Hematopoietic multipotent progenitor cell (in vitro differentiated cells): ENCODE measurements at places on chromosomes 4 and X. TPM values are rescaled to one million over a fixed set of nuclear protein-coding genes. Genes with fewer than 3 reads are reported as not detected.

DNA sequence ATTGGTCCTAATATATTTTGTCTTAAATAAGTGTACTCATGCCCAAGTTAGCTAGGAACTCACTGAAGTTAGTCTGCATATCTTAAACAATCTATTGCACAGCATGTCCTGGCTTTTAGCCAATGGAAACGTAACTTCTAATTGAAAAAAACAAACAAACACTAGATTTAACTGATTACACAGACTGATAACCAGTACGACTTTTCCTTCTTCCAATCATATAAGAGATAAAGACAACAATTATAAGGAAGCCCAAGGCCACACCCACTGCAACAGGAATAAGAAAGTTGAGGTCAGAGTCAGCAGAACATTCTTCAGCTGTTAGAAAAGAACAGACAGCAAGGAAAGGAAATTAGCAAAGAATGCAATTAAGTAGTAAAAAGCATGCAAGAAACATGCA lies 40.8 kb downstream of the LAMP2 start:
- no peak for DNase-seq

DNA sequence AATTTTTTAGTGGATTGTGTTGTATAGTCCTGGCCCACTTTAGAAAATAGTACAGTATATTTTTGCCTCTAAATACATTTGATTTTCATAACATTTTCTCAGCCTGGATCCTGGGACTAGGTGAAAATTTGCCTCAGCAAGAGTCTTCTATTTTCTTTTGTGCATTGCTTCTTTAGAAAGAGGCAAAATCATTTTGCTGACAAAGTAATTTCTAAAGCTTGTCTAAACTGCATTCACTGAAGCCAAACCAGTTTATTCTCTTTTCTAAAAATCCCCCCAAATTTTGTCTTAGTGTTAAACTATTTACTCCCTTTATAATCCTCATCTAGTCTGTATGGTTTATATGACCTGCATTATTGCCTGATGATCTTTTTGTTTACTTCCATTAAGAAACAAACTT lies 326.3 kb downstream of the C4orf33 start:
- DNase-seq, result no peak

The RBM3 gene
- 238 TPM for total RNA-seq

DNA sequence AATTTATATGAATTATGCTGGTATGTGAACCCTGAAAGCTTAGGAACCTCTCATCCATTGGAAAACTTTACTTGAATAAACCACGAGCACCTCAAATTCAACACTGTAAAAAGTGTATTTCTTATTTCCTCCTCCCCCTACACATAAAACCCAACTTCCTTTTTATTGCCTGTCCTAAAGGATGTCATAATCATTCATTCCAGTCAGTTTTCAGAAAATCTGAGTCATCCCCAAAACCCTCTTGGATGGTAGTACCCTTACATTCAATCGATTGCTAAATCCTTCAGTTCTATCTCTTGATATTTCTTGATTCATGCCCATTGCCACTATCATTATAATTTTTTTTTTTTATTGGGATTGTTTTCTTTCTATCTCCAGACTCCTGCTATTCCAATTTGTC lies 91.1 kb upstream of the ATP8A1 start:
- DNase-seq, result no peak
